GM23338 (cell line): ENCODE measurements at places on chromosomes 16 and 17. TPM values are rescaled to one million over a fixed set of nuclear protein-coding genes. Genes with fewer than 3 reads are reported as not detected.

DNA sequence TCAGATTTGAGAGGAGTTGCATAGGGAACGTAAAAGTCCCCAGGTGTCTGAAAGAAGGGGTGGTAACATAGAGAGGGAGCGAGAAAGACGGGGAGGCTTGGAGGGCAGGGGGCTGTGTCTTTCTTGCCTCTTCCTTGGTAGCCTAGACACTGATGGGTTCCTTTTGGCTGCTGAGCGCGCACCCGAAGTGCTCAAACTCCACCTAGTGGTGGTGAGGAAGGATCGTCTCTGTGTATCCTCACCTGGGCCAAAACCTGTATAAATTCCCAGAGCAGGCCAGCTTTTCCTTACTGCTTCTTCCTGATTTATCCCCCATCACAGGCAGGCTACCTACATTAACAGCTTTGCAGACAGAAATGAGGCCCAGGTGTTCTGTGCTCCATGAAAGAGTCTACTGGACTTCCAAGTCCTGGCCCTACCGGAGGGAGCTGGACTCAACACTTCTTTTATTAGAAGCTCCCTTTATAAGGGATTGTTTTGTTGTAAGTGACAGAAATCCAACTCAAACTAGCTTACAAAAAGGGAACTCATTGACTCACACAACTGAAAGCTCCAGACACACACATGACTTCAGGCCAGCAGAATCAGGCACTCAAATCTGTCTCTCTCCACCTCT, 5.5 kb upstream of the SLC25A35 start:
- no peaks in the 10 kb centered on the region for H3K27me3 ChIP-seq
- peak; percentile 90 for DNase-seq
- H3K36me3 ChIP-seq, result no peaks in the 10 kb centered on the region
- no peak overlapping the region for H3K4me3 ChIP-seq
- no peaks in the 10 kb centered on the region for H3K4me1 ChIP-seq
- H3K27ac ChIP-seq, result no peak overlapping the region

BCAS3 gene
- total RNA-seq, result 19.7 and 28.0 TPM in 2 replicates

DNA sequence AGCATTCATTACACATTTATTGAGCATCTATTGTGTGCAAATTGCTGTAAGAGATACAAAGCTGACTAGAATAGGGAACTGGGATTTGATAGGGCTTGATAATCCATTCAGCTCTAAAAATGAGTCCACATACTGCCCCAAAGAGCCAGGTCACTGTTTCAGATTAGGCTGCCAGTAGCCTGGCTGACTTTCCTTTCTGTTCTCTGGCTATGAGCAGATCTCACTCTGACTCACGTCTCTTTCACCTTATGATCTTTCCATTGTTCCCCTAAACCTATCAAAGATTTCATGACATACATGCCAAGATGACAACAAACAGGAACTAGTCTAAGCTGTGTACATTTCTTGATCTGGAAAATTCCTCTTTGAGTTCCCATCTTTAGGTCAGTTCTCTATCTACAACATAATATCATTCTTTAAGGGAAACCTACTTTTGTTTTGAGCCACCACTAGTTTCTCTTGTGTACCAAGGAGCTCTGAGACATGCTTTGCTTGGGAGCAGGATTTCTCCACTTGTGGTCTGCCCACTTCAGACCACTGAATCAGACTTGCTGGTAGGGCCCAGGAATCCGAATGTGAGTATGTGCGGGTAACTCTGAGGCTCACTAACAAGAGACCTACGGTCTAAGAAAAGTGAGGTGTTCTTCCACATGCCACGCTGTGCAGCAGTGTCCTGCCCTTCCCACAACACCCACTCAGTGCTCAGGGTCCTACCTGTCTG, 40.9 kb upstream of the ICAM2 start:
- H3K27ac ChIP-seq, result no peak overlapping the region
- H3K4me1 ChIP-seq, result peaks cover 7% of the 10 kb centered on the region
- no peaks in the 10 kb centered on the region for H3K27me3 ChIP-seq
- no peak overlapping the region for H3K4me3 ChIP-seq

GRCh38 chr17:72506773-72507172, 386.0 kb downstream of the SOX9 start:
- H3K4me3 ChIP-seq, result no peak overlapping the region
- DNase-seq, result no peak
- peaks cover 34% of the 10 kb centered on the region for H3K4me1 ChIP-seq
- H3K27ac ChIP-seq, result no peak overlapping the region
- no peaks in the 10 kb centered on the region for H3K36me3 ChIP-seq

GRCh38 chr17:76528156-76528527, 9.4 kb downstream of the CYGB start:
- no peaks in the 10 kb centered on the region for H3K36me3 ChIP-seq
- no peak overlapping the region for H3K4me3 ChIP-seq
- H3K27ac ChIP-seq, result no peak overlapping the region
- peaks cover 9% of the 10 kb centered on the region; the same call in 1 of the 2 replicates for H3K4me1 ChIP-seq
- H3K27me3 ChIP-seq, result peaks cover 5% of the 10 kb centered on the region; the same call in 1 of the 2 replicates
- no peak for DNase-seq

- no peaks in the 10 kb centered on the region for H3K36me3 ChIP-seq
- no peak overlapping the region for H3K4me3 ChIP-seq
Measured at GRCh38 chr16:50121278-50121677, 31.8 kb upstream of the TENT4B start.

GRCh38 chr16:17769065-17769464, 298.3 kb upstream of the XYLT1 start:
- H3K27ac ChIP-seq, result no peak overlapping the region
- no peaks in the 10 kb centered on the region for H3K27me3 ChIP-seq
- no peaks in the 10 kb centered on the region for H3K36me3 ChIP-seq
- no peak for DNase-seq
- no peak overlapping the region for H3K4me3 ChIP-seq
- H3K4me1 ChIP-seq, result no peaks in the 10 kb centered on the region; the same call in 1 of the 2 replicates

- H3K27me3 ChIP-seq, result no peaks in the 10 kb centered on the region
- no peak overlapping the region for H3K4me3 ChIP-seq
- no peak for DNase-seq
Measured at GRCh38 chr16:60230666-60231065, 1496.5 kb upstream of the GOT2 start.
